ENCODE measurements at places on chromosomes 4 and X. TPM values are rescaled to one million over a fixed set of nuclear protein-coding genes. Genes with fewer than 3 reads are reported as not detected.
A peak's percentile ranks its signal among the peaks of the same experiment; 100 is the strongest.

- H3K36me3 ChIP-seq = no peaks in the 10 kb centered on the region
- H3K27ac ChIP-seq = no peak overlapping the region
- H3K27me3 ChIP-seq = no peaks in the 10 kb centered on the region
- no peak for DNase-seq
Observed at GRCh38 chr4:128633067-128633466, 176.4 kb upstream of the JADE1 start.

DNA sequence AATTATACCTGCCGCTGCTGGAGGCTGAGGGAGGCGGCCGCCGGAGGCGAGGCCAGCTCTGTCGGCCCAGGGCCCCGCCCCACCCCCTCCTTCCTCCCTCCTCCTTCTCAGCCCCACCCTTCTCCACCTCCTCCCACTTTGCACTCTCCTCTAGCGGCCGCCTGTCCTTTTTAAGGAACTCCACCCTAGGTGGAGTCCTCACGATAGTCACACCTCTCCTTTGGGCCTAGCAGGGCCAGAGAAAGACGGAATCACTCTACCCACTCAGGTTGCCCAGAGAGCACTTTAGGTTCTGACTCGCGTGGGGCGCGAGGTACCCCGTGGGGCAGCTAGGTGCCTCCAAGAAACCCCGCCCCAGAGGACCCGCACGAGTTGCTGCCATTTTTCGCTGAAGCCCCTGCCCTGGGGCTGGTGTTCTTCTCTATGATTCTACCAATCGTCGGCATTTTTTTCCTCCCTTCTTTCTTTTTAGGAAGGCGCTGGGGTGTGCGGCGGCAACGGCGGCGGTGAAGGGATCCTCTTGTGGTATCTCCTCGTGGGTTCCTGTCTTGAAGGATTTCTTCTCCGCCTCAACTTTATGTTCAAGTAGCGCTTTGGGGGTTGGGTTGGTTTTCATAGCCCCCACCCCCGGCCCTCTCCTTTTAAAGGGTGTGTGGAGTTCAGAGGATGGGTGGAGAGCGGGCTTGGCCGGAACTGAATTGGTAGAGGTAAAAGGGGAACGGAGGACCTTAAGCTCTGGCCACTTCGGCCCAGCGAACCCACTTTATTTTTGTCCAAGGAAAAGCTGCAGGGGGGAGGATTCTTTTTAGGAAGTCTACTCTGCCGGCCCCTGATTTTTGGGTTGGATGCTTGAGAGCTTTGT lies at the start of gene KLF8:
Gene KLF8 (plus strand): TSS at position 136 of the 862 bp plus-strand sequence. CDS start 979 bp downstream, outside the sequence.
- H3K4me3 ChIP-seq = peak within 1 kb of the TSS; percentile 42
- H3K27me3 ChIP-seq = no peaks in the 10 kb centered on the region
- no peaks in the 10 kb centered on the region for H3K36me3 ChIP-seq
- peak; percentile 74 for DNase-seq

DNA sequence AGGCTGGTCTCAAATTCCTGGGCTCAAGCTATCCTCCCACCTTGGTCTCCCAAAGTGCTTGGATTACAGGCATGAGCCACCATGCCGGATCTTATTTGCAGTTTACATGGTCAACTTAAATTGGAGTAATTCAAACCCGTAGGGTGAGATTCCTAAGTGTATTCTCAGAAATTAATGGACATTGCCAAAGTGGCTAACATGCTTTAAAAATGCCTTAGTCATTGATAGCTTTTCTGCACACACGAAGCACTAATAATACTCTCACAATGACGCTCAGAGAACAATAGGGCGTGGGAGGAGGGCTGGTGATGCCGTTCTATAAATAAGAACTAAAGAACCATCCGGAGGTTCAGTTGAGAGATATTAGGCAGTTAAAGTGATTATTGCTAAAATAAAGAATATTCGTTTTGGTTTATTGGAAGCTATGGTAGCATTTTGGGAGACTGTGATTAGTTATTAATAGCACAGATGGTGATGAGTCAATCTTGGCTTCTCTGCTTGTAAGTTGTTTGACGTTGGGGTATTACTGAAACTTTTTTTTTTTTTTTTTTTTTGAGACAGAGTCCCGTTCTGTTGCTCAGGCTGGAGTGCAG lies 79.1 kb downstream of the TRAPPC11 start:
- H3K27ac ChIP-seq = no peak overlapping the region
- H3K36me3 ChIP-seq = no peaks in the 10 kb centered on the region
- H3K4me3 ChIP-seq = no peak overlapping the region
- no peaks in the 10 kb centered on the region for H3K4me1 ChIP-seq
- no peak for DNase-seq
- H3K27me3 ChIP-seq = no peaks in the 10 kb centered on the region

DNA sequence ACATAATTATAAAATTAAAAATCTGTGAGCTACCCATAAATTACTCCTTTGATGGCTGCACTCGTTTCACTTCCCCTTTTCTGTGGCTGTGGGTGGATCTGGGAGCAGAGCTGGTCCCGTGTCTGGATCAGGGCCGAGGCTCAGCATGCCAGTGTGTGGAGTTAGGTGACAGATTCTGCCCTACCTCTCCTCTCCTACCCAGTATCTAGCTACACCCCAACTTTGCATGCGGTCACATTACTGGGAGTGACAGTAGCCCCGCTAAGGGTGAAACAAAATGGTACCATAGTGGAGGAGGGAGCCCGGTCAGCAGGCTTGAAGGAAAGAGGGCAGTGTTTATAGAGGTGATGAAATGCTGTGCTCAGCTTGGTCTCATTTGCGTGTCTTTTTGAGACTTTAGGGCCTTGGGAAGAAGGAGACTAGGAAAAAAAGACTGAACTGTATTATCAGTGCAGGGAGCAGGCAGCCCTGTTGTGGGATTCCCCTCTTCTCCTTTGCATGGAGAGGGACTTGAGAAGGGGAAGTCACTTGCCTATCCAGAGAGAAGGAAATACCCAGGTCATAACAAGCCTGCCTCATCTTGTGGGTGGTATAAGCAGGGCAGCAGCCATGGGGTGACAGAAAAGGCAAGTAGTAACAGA lies 48.4 kb downstream of the ARHGAP10 start:
- no peaks in the 10 kb centered on the region for H3K36me3 ChIP-seq
- H3K4me3 ChIP-seq = no peak overlapping the region
- H3K4me1 ChIP-seq = peaks cover 35% of the 10 kb centered on the region

Gene GDPD2
- total RNA-seq = not detected

GRCh38 chr4:183438458-183439113 lies 5.8 kb upstream of the CDKN2AIP start:
- peaks cover 12% of the 10 kb centered on the region for H3K4me1 ChIP-seq
- no peaks in the 10 kb centered on the region for H3K36me3 ChIP-seq
- no peak overlapping the region for H3K27ac ChIP-seq
- no peak overlapping the region for H3K4me3 ChIP-seq

Gene NAP1L2
- total RNA-seq = 2.5 TPM

GRCh38 chrX:6777238-6778002 lies 242.5 kb upstream of the VCX3A start:
- H3K4me1 ChIP-seq = no peaks in the 10 kb centered on the region
- DNase-seq = no peak
- no peak overlapping the region for H3K27ac ChIP-seq
